ENCODE measurements at places on chromosomes 6 and 20. TPM values are rescaled to one million over a fixed set of nuclear protein-coding genes. Genes with fewer than 3 reads are reported as not detected.

The KIF6 gene
- total RNA-seq: 0.28 TPM

The SLC4A11 gene
- total RNA-seq: 0.38 TPM

The ZSWIM1 gene
- total RNA-seq: 3.4 TPM

The RHAG gene
- not detected for total RNA-seq

The ALDH5A1 gene
- total RNA-seq: 0.96 TPM

The DLK2 gene
- 0.28 TPM for total RNA-seq

The EYS gene
- total RNA-seq: under 0.01 TPM

The OSER1 gene
- 49.7 TPM for total RNA-seq

The ZNF341 gene
- 1.1 TPM for total RNA-seq

The CGAS gene
- 10.2 TPM for total RNA-seq

The LIN28B gene
- not detected for total RNA-seq

The BHLHE23 gene
- total RNA-seq: not detected

The PREX1 gene
- total RNA-seq: 39.7 TPM

The BNIP5 gene
- total RNA-seq: not detected

The PTK6 gene
- total RNA-seq: not detected

The PRKN gene
- 0.58 TPM for total RNA-seq

The TMEM242 gene
- 7.3 TPM for total RNA-seq

The SLCO4A1 gene
- 0.56 TPM for total RNA-seq

The ATP6V1G2 gene
- total RNA-seq: 5.1 TPM

The FAM217B gene
- total RNA-seq: 4.6 TPM

The SLC26A8 gene
- total RNA-seq: not detected

The CAGE1 gene
- total RNA-seq: under 0.01 TPM

The HMGA1 gene
- total RNA-seq: 40.9 TPM

The BTNL2 gene
- not detected for total RNA-seq

The SMOC2 gene
- not detected for total RNA-seq

The AGER gene
- total RNA-seq: 0.58 TPM

The LY6G6F gene
- total RNA-seq: not detected

The STMND1 gene
- total RNA-seq: not detected

The COX4I2 gene
- total RNA-seq: not detected

The PHF3 gene
- 60.6 TPM for total RNA-seq

The KCNS1 gene
- 0.58 TPM for total RNA-seq

The PRL gene
- not detected for total RNA-seq

The PROKR2 gene
- total RNA-seq: not detected

The LTB gene
- 0.28 TPM for total RNA-seq

The AIF1 gene
- total RNA-seq: not detected

The SLC52A3 gene
- not detected for total RNA-seq

The CMTR1 gene
- total RNA-seq: 37.2 TPM

The FRK gene
- total RNA-seq: 0.85 TPM

The XKR7 gene
- total RNA-seq: under 0.01 TPM

The PEX7 gene
- 12.7 TPM for total RNA-seq

The TP53RK gene
- 13.2 TPM for total RNA-seq

The CALHM4 gene
- 0.19 TPM for total RNA-seq

The WFDC10B gene
- total RNA-seq: not detected

The CDK5RAP1 gene
- 23.4 TPM for total RNA-seq

The CLDN20 gene
- not detected for total RNA-seq

The ADAM33 gene
- 1.2 TPM for total RNA-seq

The NRSN2 gene
- 31.0 TPM for total RNA-seq

The PLCB1 gene
- 23.4 TPM for total RNA-seq

The KCNK16 gene
- total RNA-seq: not detected

The CCN5 gene
- total RNA-seq: under 0.01 TPM

The GHRH gene
- not detected for total RNA-seq

All from regular cardiac myocyte (primary cell).